ENCODE measurements at places on chromosomes 3 and 15.

- peak; percentile 56 for DNase-seq
Measured at GRCh38 chr15:83207009-83207659, 489 bp downstream of the HDGFL3 start.

- DNase-seq = peak; percentile 78
Measured at GRCh38 chr15:31024330-31024729, 32.9 kb upstream of the MTMR10 start.

- DNase-seq = peak; percentile 74
Measured at GRCh38 chr3:112676659-112677234, 35.8 kb upstream of the CCDC80 start.

GRCh38 chr3:48464713-48465221 lies 18.2 kb downstream of the ATRIP start:
- no peak for DNase-seq

GRCh38 chr3:32140943-32141342 lies 34.5 kb downstream of the GPD1L start:
- no peak for DNase-seq

DNA sequence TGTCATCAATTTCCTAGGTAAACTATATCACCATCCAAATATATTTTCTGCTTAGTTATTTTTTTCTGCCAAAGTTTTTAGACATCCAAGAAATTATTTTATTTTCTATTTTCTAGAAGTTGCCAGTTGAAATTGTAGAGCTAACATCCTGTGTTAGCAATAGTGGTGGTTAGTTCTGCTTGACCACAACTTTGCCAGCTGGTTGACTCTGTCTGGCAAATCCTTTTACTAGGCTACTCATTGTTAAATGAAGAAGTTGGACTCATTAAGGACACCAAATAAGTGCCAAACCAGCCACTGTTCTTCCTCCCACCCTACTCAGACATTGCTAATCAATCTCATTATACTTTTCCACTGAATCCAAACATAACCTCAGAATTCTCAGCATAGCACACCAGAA lies 15.4 kb upstream of the CRBN start:
- DNase-seq = no peak

- DNase-seq = peak; percentile 62
Measured at GRCh38 chr3:181709537-181710279, 2.0 kb upstream of the SOX2 start.

DNA sequence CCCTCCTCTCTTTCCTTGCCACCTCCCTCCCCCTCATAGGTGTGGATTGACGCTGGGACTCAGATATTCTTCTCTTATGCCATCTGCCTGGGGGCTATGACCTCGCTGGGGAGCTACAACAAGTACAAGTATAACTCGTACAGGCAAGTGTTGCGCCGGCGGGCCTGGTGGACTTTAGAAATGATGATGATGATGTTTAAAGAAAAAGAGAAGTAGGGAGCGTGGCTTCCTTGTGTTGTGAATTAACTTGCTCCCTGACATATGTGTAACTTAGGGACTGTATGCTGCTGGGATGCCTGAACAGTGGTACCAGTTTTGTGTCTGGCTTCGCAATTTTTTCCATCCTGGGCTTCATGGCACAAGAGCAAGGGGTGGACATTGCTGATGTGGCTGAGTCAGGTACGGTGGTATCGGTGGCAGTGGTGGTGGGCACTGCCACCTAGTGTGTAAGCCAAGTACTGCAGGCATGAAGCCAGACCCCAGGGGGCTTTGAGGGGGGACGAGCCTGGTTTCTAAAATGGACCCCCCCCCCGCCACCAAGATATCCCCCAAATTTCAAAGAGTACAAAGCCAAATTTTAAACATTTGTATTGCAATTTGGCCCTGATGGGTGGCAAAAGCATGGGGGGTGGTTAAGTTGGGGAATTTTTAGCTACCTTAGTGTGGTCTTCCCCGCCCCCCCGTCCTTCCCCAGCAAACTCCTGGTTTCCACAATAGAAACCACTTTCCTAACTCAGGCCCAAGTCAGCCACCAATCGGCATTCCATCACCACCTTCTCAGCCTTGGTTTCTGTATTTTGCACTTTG lies 65.6 kb downstream of the SLC6A6 start:
- DNase-seq = peak; percentile 48

GRCh38 chr3:102532901-102533300 lies 98.1 kb downstream of the ZPLD1 start:
- no peak for DNase-seq

DNA sequence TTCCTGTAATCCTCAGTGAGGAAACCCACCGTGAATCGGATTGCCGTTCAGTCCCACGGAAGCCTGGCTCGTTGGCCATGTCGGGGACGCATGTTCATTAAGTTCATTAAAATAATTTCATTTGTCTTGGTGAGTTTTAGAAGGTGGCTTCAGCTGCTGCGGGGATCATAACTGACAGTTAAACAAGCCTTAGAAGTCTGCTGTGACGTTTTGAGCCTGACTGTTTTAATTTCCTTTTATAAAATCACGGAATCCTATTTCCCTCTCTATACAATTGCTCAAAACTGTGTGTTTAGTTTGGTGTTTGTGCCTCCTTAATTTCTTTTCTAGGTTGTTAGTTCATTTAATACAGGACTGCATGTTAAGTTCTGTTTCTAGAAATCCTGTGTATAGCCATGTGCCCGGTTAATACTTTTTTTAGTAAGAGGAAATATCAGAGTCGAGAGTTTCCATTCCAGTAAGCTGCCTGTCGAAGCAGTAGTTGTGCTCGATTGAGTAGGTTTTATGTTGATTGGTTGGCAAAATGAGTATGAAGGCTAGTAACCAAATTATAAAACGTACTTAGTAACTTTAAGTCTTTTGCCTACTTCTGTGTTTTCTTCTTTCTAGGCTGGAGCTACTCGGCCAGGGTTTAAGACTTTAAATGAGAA lies 705 bp downstream of the NIPA2 start:
- DNase-seq = no peak

DNA sequence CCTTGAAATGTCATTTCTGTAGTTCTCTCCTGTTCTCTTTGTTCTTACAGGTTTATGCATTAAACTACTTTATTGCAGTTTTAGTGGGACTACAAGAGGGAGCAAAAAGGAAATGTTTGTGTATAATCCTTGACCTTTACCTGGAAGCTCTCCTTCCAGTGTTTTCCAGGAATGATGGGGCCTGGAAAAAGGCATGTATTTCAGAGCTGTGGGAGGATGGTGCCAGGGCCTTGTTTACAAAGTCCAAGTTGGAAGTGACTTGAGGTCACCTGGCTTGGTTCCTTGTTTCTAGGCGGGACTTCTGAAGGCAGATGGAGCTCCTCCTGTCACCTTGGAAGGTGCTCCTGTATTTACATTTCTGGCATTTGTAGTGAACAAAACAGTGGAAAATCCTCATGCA lies 15.1 kb downstream of the ACVR2B start:
- no peak for DNase-seq

GRCh38 chr15:66739287-66739686 lies 37.3 kb downstream of the SMAD6 start:
- no peak for DNase-seq

DNA sequence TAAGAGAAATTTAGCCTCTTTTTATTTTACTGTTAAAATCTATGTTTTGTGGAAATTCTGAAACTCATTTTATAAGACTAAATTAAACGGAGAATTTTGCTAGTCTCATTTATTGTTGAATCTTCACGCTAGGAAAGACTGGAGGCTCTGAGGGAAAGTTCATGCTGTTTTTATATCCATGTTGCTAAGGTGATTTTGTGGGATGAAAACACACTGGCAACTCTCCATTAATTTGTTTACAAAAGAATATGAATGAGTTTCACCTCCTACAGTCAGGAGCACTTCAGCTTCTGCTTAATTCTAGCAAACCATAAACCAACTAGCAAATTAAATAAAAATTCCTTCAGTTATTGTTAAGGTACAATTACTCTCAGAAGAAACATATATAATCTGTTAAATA lies 195.4 kb downstream of the RAP2B start:
- no peak for DNase-seq

DNA sequence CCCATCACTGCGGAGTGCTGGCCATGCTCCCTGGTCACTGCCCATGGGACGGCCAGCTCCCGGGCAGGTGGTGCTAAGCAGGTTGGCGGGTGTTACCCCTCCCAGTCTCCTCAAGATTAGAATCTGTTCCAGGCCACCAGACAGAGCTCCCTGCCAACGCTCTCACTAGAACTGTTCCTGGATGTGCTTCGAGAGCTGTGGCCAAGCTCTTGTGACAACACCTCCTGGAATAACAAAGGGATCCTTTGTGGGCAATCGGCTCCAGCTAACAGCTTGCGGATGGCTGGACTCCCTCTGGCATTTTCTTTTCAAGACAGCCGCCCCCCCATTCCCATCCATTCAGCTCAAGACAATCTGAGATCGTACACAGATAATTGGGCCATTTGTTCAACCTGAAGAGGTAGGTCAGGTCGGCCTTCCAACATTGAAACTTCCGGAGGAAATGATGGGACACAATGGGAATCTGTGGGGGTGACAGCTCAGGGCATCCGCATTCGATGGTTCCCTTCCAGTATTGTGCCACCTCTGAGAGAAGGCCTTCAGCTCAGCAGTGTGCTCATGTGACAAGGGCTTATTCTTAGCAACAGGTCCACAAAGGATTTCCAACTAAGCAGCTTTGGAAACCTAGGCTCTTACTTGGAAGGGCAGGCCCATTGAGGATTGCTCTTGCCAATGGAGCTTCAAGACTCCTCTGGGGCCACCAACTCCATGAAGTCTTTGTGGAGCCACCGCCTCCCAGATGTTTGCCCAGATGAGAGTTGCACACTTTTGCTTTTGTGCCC lies 11.6 kb upstream of the EPHB3 start:
- DNase-seq = no peak

GRCh38 chr3:8775602-8776001 lies 6.2 kb upstream of the OXTR start:
- peak; percentile 77 for DNase-seq

DNA sequence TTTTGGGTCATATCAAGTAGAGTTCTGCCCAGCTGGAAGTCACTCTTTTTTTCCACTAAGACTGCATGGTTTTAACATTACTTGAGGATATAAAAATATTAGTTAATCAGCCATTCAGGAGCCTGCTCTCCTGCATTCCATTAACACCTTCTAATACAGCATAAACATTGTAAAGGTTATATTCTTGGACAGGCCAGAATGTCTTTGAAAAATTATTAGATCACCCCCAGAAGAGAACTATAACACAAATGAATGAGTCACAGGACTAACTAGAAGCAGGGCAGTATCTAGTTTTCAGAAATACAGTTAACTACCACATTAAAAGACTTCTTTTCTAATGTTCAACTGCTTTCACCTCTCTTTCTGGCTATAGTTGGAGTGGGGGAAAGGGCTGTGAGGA lies 80.9 kb downstream of the THBS1 start:
- DNase-seq = no peak
